ENCODE measurements at places on chromosomes 16 and 17.

DNA sequence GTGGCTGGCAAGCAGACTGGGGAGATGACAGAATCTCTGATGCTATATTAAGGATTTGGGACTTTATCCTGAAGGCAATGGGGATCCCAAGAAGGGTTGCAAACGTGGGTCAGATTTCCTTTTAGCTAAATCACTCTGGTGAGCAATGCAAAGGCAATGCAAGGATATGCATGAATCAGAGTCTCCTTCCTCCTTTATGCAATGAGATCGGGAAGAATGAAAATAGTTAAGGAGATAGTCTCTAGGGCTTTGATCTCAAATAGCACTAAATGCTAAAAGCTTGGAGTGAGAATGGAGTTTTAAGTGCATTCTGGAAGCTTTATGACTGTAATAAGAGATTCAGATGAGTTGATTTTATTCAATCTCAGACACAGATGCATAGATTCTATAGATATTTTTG lies 27.2 kb upstream of the SHISA9 start:
- DNase-seq, result no peak

DNA sequence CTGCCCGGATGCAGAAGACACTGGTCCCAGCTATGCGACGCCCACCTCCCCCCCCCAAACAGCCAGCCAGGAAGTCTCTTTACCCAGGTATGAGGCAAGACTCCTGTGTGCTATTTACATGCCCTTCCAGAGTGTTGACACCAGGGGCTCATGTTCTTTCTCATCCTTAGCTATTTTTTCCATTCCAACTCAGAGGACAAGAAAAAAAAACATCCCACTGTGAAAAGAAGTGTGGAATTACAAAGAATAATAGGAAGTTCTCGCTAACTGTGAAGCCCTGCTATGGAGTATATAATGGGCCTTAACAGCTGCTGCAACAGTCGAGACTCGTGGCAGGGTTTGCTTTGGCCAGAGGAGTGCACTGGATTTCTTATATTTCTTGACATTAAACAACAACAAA lies 584.9 kb downstream of the CDH13 start:
- DNase-seq, result no peak

- no peak for DNase-seq
Measured at GRCh38 chr16:24853830-24854229, 8.1 kb downstream of the SLC5A11 start.

GRCh38 chr16:17384471-17384870 lies 86.3 kb downstream of the XYLT1 start:
- no peak for DNase-seq

- no peak for DNase-seq
Measured at GRCh38 chr16:46586011-46586577, 35.1 kb downstream of the SHCBP1 start.

- DNase-seq, result no peak
Measured at GRCh38 chr16:86338403-86339115, 171.8 kb upstream of the FOXF1 start.

GRCh38 chr17:48873209-48873608 lies 19.4 kb upstream of the ATP5MC1 start:
- no peak for DNase-seq

Data from activated naive CD4-positive, alpha-beta T cell treated with anti-CD3 and anti-CD28 coated beads, Interleukin-2, amount 50 U/mL, for 16 hours (primary cell).